ENCODE measurements at places on chromosomes 13 and 19. TPM values are rescaled to one million over a fixed set of nuclear protein-coding genes. Genes with fewer than 3 reads are reported as not detected.

The ERF gene
- total RNA-seq: 31.6 TPM

The USF2 gene
- 91.3 TPM for total RNA-seq

The ZNF534 gene
- total RNA-seq: not detected

The SUPT5H gene
- total RNA-seq: 82.0 TPM

The ATXN8OS gene
- total RNA-seq: not detected

The BAX gene
- total RNA-seq: 15.3 TPM

The NXNL1 gene
- not detected for total RNA-seq

The LHB gene
- not detected for total RNA-seq

The FLT3 gene
- 2.0 TPM for total RNA-seq

The DIAPH3 gene
- total RNA-seq: 0.33 TPM

The ZNF730 gene
- not detected for total RNA-seq

The CRTC1 gene
- total RNA-seq: 4.9 TPM

The GATAD2A gene
- total RNA-seq: 35.8 TPM

The NTF4 gene
- not detected for total RNA-seq

The TMIGD2 gene
- total RNA-seq: not detected

The PCP2 gene
- not detected for total RNA-seq

The KASH5 gene
- 2.6 TPM for total RNA-seq

The METTL21C gene
- total RNA-seq: not detected

The PTGER1 gene
- not detected for total RNA-seq

The LIN7B gene
- total RNA-seq: 8.3 TPM

The ZNF530 gene
- 0.78 TPM for total RNA-seq

The POMP gene
- 10.6 TPM for total RNA-seq

Measured in body of pancreas (tissue), 4 donors.